Activated CD4-positive, alpha-beta T cell treated with anti-CD3 and anti-CD28 coated beads, Interleukin-2, Interleukin-4, amounts not matched to agents 100 ng/mL and 50 ng/mL, durations not matched to agents 16 hours and 8 hours (primary cell): ENCODE measurements at places on chromosomes 4 and X.

GRCh38 chr4:184282251-184282713 is 64.6 kb upstream of the ENPP6 start:
- DNase-seq = peak; percentile 90

DNA sequence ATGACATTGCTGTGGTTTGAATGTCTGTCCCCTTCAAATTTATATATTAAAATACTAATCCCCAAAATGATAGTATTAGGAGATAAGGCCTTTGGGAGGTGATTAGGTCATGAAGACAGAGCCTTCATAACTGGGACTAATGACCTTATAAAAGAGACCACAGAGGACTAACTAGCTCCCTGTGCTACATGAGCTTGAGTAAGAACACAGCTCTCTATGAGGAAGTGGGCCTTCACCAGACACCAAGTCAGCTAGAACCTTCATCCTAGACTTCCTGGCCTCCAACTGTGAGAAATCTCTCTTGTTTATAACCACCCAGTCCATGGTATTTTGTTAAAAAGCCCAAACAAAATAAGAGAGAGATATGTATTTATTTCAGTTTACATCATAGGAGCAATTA is 242.2 kb upstream of the CTSO start:
- no peak for DNase-seq

DNA sequence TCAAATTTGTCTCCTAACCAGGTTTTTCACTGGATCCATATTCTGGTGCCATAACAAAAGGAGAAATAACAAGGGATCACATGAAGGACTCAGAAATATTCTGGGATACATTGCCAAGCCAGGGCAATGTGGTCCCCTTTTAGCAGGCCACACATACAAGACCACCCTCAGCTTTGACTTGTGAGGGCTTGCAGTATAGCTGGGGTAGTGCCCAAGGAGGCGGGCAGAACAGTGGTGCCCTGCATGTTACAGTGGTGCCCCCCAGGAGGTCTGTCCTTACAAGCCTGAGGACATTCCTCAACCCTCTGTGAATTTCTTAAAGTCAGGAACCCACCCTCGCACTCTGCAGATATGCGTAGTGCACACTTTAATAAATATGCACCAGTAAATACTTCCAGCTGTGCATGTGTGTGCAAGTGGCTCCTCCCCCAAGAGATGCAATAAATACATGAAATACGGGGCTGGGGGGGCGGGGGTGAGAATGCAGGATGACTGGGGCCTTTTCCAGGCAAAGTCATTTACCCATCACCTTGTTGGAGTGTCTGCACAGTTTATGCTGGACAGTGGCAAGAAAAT is 34.4 kb upstream of the TBL1X start:
- DNase-seq = no peak

GRCh38 chr4:92304606-92305005 is 840 bp downstream of the GRID2 start:
- DNase-seq = no peak

GRCh38 chr4:154004507-154005170 is 215.8 kb upstream of the SFRP2 start:
- DNase-seq = no peak

DNA sequence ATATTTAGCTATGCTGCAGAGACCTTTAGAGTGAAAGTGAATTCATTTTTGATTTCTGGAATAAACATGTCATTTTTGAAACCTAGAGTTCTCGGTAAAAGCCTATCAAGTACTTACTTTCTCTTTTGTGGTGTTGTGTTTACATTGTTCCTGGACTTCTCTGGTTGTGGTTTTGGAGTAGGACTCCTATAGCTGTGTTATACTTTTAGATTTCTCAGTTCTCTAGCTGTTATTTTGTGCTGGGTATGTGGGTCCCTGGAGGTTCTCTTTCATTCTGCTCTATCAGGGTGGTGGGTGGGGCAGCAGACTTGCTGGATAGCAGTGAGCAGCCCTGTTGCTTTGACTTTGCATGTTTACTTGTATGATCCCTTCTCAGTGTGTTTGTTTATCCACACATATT is 25.6 kb upstream of the MSMO1 start:
- DNase-seq = no peak

GRCh38 chr4:158094413-158095134 is 78.3 kb downstream of the GASK1B start:
- DNase-seq = no peak

- DNase-seq = no peak
Measured at GRCh38 chr4:61201961-61202637, 2.0 kb downstream of the ADGRL3 start.

- no peak for DNase-seq
Measured at GRCh38 chr4:95643627-95644026, 94.9 kb upstream of the UNC5C start.

DNA sequence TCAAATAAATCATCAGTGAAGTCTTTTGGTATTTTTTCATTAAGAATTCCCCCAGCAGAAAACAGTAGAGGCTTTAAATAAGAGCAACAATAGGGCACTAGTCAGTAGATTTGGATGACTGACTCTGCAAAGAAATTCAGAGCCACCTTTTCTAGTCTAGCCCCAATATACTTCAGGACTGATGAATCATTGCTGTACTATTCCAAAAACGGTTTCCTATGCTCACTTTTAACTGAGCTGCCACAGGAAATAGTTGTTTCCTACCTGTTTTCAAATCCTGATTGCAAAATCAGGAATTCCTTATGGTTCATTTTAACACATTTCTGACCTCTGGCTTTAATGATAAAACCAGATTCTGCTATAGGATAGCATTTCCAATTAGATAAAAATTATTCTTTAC is 171.6 kb downstream of the NR3C2 start:
- DNase-seq = no peak

- no peak for DNase-seq
Measured at GRCh38 chr4:93232883-93233282, 595.7 kb upstream of the ATOH1 start.

- DNase-seq = no peak
Measured at GRCh38 chr4:79296768-79297428, 29.0 kb downstream of the NAA11 start.

GRCh38 chr4:47490550-47490949 is 5.5 kb downstream of the ATP10D start:
- DNase-seq = peak; percentile 22
